ENCODE measurements at places on chromosomes 11 and 22. TPM values are rescaled to one million over a fixed set of nuclear protein-coding genes. Genes with fewer than 3 reads are reported as not detected.
A peak's percentile ranks its signal among the peaks of the same experiment; 100 is the strongest.

The WBP2NL gene
- 0.09 TPM for total RNA-seq

The SCGB2A2 gene
- not detected for total RNA-seq

GRCh38 chr11:125228445-125228844 is 63.9 kb downstream of the PKNOX2 start:
- H3K36me3 ChIP-seq, result no peaks in the 10 kb centered on the region
- peaks cover 18% of the 10 kb centered on the region for H3K4me1 ChIP-seq
- H3K4me3 ChIP-seq, result no peak overlapping the region
- H3K27ac ChIP-seq, result no peak overlapping the region
- no peaks in the 10 kb centered on the region for H3K27me3 ChIP-seq

The TMEM86A gene
- 4.4 TPM for total RNA-seq

The PRG3 gene
- total RNA-seq, result not detected

The VWCE gene
- total RNA-seq, result 0.51 TPM

- H3K4me1 ChIP-seq, result no peaks in the 10 kb centered on the region
- no peak overlapping the region for H3K27ac ChIP-seq
- no peak for DNase-seq
Measured at GRCh38 chr11:118338637-118339061, 3.9 kb downstream of the CD3D start.

DNA sequence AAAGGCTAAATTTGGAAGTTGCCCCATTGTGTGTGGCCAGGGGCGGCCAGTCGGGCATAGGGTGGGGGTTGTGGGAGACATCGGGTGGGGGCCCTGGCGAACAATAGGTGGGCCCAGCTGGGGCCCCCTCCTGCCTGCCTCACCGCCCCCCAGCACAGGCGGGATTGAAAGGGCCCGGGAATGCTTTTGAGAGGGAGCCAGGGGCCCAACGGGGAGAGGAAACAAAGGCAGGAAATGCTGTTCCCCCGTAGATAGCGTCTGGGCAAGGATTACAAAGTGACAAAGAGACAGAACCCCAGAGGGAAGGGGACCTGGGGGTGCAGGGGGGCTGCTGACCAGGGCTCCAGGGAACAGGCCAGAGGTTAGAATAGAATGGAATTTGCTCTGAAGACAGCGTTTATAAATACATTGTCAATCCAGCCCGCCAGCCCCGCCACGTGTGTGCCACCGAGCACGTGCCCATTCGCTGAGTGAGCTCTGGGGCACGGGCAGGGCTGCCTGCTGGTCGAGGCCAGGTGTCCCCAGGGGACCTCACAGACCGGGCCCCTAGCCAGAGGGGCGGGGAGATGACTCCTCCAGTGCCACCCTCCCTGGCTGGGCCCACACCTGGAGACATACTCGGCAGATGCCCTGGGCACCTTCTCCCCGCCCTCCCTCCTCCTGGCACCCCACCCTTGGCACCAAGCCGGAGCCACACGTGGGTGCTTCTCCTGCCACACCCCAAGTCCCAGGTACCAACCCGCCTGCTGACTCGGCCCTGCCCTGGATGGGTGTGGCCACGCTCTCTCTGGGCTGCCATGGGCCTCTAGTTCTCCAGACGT is 9.7 kb downstream of the PDGFB start:
- peak overlapping the region; percentile 98 for H3K27ac ChIP-seq
- H3K36me3 ChIP-seq, result peaks cover 21% of the 10 kb centered on the region
- H3K27me3 ChIP-seq, result no peaks in the 10 kb centered on the region
- peak; percentile 79 for DNase-seq

DNA sequence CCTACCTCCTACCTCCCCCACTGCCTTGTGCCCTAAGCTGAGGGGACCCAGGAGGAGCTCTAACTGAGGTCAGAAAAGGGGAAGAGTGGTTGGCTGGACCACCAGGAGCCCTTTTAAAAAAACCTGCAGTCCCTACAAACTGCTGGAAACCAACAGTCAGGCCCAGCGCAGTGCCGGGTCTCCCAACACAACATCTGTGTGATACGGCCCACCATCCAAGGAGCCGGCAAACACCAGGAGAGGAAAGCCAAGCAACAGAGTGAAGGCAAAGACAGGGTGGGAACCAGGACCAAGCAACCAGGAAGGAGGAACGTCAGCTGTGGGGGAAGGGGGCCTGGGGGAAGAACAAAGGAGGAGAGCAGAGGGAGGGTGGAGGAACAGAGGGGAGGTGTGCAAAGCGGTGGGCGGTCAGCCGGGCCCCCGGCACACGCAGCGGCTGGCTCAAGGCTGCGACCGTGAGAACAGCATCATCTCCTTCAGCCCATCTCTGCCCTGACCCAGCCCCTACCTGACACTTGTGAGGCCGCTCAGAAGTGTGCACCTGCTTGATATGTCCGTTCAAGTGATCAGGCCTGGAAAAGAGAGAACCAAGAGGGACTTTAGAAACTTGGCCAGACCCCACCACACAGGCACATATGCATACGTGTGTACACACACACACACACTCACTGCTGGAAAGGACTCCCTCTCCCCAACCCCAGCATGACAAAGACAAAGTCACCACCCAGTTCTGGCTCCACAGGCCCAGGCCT is 3.6 kb downstream of the PATZ1 start:
- H3K4me3 ChIP-seq, result no peak overlapping the region
- DNase-seq, result no peak
- H3K27ac ChIP-seq, result no peak overlapping the region
- peaks cover 54% of the 10 kb centered on the region for H3K36me3 ChIP-seq

DNA sequence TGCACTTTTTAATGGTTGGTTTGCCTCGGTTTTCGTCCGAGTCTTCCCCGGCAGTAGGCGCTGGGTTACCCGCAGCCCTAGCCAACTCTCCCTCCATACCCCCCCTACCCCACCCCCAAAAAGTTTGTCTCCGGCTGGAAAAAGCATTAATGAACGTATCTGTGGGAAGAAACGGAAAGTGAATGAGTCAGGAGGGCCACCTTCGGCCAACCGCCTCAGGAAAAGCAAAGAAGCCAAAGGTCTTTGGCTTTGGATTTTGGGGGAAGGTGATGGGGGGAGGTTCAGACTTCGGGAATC is 508 bp upstream of the FLI1 start:
- H3K36me3 ChIP-seq, result no peaks in the 10 kb centered on the region
- no peak for DNase-seq
- H3K4me3 ChIP-seq, result peak overlapping the region; percentile 74
- peaks cover 22% of the 10 kb centered on the region for H3K4me1 ChIP-seq

The OR8D4 gene
- not detected for total RNA-seq

DNA sequence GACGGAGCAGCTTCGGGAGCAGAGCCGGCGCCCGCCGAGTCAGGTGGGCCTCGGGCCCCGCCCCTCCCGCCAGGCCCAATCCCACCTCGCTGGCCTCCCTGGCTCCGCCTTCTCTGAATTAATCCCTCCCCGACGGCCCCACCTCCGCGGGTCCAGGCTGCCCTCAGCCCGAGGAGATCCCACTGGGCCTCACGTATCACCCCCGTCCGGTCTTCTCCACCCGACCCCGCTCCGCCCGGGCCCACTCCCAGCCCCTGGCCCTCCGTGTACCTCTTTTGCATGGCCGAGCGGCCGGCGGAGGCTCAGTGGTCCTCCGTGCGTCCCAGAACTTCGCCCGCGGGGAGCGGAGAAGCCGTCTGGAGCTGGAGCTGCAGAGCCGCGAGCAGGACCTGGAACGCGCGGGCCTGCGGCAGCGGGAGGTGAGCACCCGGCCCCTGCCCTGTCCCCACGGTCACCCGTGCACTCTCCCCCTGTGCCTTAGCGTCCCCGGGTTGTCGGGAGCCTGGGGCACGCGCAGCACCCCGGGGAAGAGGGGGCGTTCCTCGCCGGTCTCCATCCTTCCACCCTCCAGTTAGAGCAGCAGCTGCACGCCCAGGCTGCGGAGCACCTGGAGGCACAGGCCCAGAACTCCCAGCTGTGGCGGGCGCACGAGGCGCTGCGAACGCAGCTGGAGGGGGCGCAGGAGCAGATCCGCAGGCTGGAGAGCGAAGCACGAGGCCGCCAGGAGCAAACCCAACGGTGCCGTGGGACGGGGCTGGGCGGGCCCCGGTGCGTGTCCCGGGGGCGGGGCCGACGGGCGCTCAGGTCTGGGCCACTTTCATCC is 2.2 kb upstream of the CD151 start:
- no peaks in the 10 kb centered on the region for H3K36me3 ChIP-seq
- DNase-seq, result peak; percentile 81
- H3K4me1 ChIP-seq, result peaks cover 90% of the 10 kb centered on the region
- H3K27me3 ChIP-seq, result no peaks in the 10 kb centered on the region

The SCGB1C1 gene
- total RNA-seq, result not detected

- peak overlapping the region; percentile 8 for H3K4me3 ChIP-seq
- peaks cover 12% of the 10 kb centered on the region for H3K27me3 ChIP-seq
- H3K27ac ChIP-seq, result peak overlapping the region; percentile 98
- H3K4me1 ChIP-seq, result peaks cover 90% of the 10 kb centered on the region
Measured at GRCh38 chr11:119368121-119369034, 13.1 kb downstream of the USP2 start.

The RASL10A gene
- total RNA-seq, result 0.87 TPM

The CSNK2A3 gene
- 1.0 TPM for total RNA-seq

- H3K36me3 ChIP-seq, result no peaks in the 10 kb centered on the region
- H3K4me1 ChIP-seq, result no peaks in the 10 kb centered on the region
Measured at GRCh38 chr11:2428322-2428795, 16.0 kb downstream of the TRPM5 start.

DNA sequence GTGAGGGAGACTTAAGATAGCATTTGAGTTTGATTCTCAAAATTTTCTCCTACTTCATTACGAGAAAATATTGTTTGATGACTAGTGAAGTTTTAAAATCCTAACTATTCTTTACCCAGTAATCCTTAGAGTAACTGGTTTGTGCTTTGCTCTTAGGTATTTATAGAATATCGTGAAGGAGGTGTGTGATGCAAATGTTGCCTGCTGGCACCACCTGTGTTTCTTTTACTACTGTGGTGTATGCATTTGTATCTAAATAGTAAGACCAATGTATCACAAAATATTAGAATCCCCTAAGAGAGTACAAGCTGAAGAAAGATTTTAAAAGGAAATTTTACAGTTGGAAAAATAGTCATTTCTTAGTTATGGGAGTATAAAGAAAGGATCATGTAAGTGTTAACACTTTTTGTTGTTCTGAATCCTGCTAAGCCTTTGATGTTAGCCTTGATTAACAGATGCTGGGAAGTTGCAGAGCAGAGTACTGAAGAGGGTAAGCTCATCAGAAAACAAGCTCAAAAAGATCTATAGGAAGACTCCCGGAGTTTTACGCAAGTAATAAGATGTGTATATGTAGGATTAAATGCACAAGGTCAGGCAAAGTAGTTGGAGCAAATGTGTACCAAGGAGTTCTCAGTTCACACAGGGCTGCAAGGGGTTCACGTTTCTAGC is 102.2 kb upstream of the SLC6A5 start:
- H3K36me3 ChIP-seq, result peaks cover 21% of the 10 kb centered on the region
- H3K27ac ChIP-seq, result no peak overlapping the region
- H3K4me3 ChIP-seq, result no peak overlapping the region

The SF3A1 gene
- 119 TPM for total RNA-seq

The FGF4 gene
- total RNA-seq, result not detected

- H3K27me3 ChIP-seq, result no peaks in the 10 kb centered on the region
- DNase-seq, result no peak
- H3K27ac ChIP-seq, result no peak overlapping the region
- no peaks in the 10 kb centered on the region for H3K4me1 ChIP-seq
- no peak overlapping the region for H3K4me3 ChIP-seq
- H3K36me3 ChIP-seq, result no peaks in the 10 kb centered on the region
Measured at GRCh38 chr11:77170107-77170506, 42.1 kb downstream of the MYO7A start.

GRCh38 chr11:34585735-34586487 is 35.0 kb upstream of the EHF start:
- H3K36me3 ChIP-seq, result no peaks in the 10 kb centered on the region
- no peak for DNase-seq
- H3K4me1 ChIP-seq, result no peaks in the 10 kb centered on the region
- H3K4me3 ChIP-seq, result peak overlapping the region; percentile 32
- peaks cover 1% of the 10 kb centered on the region for H3K27me3 ChIP-seq

- H3K27ac ChIP-seq, result no peak overlapping the region
- H3K4me3 ChIP-seq, result no peak overlapping the region
- no peaks in the 10 kb centered on the region for H3K4me1 ChIP-seq
- no peak for DNase-seq
- H3K27me3 ChIP-seq, result no peaks in the 10 kb centered on the region
Measured at GRCh38 chr11:78583889-78584288, 9.2 kb upstream of the NARS2 start.

DNA sequence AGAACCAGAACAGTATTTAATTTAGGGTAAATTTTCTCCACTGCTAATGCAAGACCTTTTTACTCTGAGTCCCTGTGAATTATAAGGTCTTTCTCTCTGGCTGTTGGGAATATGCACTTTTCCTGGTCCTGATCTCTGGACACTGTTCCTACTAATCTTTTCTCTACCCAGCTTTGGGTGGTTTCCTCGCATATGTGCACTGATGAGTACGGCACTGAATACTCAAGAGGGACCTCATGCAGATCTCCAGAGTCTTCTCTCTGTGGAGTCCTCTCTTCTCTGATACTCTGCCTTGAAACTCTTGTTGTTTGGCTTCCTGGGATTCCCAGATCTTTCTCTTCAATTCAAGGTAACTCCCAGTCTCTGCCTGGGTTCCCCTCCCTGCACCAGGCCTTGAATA is 14.0 kb downstream of the KCTD14 start:
- no peak overlapping the region for H3K27ac ChIP-seq
- H3K36me3 ChIP-seq, result no peaks in the 10 kb centered on the region
- DNase-seq, result no peak
- H3K4me1 ChIP-seq, result no peaks in the 10 kb centered on the region

The PISD gene
- 16.3 TPM for total RNA-seq

DNA sequence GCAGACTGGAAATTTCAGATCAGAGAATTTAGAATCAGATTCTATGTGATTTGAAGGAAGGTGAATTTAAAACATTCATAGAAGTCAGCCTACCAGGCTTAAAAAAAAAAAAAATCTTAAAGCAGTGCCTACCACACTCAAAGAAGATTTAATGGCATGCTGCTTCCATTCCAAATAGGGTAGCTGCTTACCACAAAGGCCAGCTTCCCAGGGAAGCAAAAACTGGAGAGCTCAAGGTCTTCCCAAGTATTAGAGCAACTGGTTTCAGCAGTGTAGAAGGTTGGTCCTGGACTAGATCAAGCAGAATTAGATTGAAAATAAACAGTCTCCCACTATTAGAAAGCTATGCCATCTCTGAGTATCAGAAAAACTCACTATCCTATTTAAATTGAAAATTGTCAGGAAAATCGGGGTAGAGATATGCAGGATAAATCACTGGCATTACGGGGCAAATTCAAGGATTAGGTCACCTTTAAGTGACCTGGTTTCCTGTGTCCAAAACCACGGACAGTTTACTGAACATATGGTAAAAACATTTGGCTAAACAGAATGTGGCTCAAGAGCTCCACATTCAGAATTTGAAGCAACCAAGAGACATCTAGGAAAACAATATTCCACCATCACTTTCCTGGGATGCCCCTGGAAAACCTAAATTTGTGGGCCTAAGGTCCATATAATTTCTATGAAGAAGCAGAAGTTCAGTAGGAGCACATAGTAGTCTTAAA is 1.3 kb downstream of the C11orf42 start:
- H3K4me1 ChIP-seq, result no peaks in the 10 kb centered on the region
- no peaks in the 10 kb centered on the region for H3K36me3 ChIP-seq
- no peak overlapping the region for H3K4me3 ChIP-seq
- no peak for DNase-seq
- H3K27me3 ChIP-seq, result no peaks in the 10 kb centered on the region

GRCh38 chr11:75480185-75481175 is 45.3 kb downstream of the GDPD5 start:
- DNase-seq, result no peak
- H3K4me3 ChIP-seq, result no peak overlapping the region
- H3K36me3 ChIP-seq, result no peaks in the 10 kb centered on the region
- H3K27ac ChIP-seq, result no peak overlapping the region
- H3K27me3 ChIP-seq, result no peaks in the 10 kb centered on the region
- peaks cover 33% of the 10 kb centered on the region for H3K4me1 ChIP-seq

GRCh38 chr11:69691463-69691862 is 12.4 kb downstream of the FGF19 start:
- peaks cover 33% of the 10 kb centered on the region for H3K27me3 ChIP-seq
- no peaks in the 10 kb centered on the region for H3K4me1 ChIP-seq

The MUC6 gene
- total RNA-seq, result not detected

Data from heart right ventricle (tissue), 16 donors.